ENCODE measurements at places on chromosomes 1 and 21.
A peak's percentile ranks its signal among the peaks of the same experiment; 100 is the strongest.

- DNase-seq = no peak
Observed at GRCh38 chr1:179879797-179880196, 2.2 kb upstream of the TOR1AIP2 start.

DNA sequence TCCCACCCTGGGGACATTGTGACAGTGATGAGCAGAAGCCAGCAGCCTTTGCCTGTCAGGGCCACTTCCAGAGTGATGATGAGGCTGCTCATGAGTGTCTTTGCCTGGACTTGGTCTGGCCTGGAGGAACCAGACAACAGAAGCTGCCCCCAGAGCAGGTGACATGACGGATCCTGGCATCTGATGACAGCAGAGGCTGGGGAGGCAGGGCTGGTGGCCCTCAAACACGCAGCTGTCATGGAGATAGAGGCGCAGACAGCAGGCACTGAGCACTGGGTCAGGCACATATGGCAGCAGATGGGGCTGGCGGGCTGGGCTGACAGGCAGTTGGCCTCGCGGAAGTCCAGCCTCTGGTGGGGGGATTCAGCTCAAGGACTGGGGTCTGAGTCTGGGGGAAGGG is 66.4 kb upstream of the STUM start:
- no peak for DNase-seq

DNA sequence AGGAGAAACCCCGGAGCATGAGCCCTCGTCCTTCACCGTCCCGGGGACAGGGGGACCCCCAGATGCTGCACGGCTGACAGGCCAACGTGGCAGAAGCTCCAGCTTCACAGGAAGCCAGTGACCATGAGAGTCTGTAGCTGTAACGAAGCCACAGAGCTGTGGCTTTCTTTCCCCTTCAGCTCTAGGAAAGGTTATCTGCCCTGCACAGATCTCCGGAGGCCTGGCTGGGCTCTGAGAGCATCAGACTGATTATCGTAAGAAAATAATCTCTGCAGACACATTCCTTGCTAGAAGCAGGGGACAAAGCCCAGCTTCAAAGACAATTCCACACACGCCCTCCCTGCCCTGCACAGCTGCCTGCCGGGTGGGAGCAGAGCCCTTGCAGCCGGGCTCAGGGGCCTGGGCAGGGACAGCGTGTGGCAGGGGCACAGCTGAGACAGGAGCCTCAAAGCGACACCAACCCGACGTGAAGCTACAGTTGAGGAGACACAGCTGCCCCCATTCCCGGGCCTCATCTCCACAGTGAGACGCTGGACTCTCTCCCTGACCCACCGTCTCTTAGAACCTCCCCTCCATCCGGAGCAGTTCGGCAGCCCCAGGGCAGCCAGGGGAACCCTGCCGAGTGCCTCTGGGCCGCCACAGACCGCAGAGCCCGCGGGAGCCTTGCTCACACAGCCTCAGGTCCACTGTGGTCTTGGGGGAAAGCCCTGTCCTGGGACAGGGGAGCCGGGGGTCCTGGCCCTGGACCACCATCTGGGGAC is 30.6 kb downstream of the POFUT2 start:
- DNase-seq = no peak

GRCh38 chr21:46145840-46146691 is 9.3 kb downstream of the FTCD start:
- DNase-seq = no peak

DNA sequence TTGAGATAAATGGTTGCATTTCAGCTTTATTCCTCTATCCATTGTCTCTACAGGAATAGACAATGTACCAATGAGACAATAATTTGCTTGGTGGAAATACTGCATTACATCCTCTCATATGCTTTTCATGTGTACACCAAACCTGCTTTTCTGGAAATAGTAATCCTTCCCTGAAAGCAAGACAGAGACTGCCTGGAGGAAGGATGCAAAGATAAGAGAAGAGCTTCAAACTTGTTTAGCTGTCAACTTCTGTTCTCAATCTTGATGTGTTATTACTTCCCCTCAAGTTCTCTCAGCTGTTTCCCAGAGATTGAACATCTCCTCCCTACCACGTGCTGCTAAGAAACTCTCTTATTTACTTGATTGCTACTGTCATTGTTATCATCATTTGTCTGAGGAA is 1125.4 kb upstream of the TMPRSS15 start:
- DNase-seq = no peak

GRCh38 chr1:109543283-109543987 is 3.8 kb downstream of the GPR61 start:
- DNase-seq = no peak

GRCh38 chr1:4937876-4938534 is 283.6 kb downstream of the AJAP1 start:
- DNase-seq = no peak

DNA sequence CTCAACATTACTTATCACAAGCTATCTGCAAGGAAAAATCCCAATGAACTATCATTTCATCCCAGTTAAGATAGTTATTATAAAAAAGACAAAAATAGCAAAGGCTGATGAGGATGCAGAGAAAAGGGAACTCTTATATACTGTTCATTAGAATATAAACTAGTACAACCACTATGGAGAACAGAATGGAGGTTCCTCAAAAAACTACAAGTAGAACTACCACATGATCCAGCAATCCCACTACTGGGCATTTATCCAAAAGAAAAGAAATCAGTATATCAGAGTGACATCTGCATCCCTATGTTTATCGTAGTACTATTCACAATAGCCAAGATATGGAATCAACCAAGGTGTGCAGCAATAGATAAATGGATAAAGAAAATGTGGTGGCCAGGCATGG is 4.9 kb upstream of the C1orf185 start:
- DNase-seq = no peak

DNA sequence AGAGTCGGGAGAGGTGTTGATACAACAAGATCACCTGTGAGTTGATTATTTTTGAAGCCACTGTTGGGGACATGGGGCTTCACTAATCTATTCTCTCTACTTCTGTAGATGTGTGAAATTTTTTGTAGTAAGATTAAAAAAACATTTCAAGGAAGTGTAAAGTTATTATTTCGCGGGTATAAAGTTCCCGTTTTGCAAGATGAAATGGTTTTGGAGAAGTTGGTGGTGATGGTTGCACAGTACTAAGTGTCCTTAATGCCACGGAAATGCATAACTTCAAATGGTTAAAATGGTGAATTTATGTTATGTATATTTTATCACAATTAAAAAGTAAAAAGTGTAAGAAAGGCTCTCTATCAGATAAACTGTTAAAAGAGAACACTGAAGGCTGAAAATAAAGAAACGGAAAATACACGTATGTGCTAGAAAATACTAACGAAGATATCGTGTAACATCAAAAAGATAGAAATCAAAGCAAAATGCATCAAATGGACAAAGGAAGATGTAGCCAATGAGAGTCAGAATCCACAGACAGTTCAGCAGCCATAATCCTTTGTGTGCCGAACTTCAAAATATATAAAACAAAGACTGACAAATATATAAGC is 2.9 kb upstream of the ITGB2 start:
- no peak for DNase-seq

DNA sequence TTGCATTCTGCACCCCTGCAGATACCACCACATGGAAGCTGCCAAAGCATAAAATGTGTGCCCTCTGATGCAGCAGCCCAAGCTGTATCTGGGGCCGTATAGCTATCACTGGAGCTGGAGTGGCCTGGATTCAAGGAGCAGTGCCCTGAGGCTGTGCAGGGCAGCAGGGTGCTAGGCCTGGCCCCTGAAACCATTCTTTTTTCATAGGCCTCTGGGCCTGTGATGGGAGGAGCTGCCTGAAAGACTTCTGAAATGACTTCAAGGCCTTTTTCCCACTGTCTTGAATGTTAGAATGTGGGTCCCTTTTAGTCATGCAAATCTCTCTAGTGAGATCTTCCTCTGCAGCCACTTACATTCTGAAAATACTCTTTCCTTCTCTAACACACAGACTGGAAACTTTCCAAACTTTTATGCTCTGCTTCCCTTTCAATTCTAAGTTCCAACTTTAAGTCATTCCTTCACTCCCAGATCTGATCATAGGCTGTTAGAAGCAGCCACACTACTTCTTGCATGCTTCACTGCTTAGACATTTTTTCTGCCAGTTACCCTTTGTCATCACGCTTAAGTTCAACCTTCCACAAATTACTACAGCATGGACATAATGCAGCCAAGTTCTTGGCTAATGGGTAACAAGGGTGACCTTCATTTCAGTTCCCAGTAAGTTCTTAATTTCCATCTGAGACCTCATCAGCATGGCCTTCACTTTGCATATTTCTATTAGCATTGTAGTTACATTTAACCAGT is 42.4 kb downstream of the DRAM2 start:
- DNase-seq = no peak

DNA sequence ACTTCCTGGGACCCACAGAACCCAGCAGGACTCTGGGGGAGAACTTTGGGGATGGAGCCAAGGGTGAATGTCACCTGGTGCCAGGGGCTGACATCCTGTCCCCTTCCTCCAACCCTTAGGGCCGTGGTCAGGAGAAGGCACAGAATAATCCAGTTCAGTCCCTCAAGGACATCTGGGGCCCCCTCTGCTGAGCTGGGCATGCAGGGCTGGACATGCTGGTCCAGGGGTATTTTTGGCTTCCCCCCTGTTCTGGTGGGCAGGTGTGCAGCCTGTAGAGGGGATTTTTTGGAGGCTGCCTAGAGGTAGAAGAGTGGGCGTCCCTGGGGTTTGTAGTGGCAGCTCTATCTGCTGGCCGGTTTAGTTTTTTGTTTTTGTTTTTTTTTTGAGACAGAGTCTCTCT is 3.4 kb upstream of the CROCC start:
- DNase-seq = no peak

- peak; percentile 38 for DNase-seq
Observed at GRCh38 chr1:184755226-184756065, 788 bp upstream of the EDEM3 start.

- no peak for DNase-seq
Observed at GRCh38 chr21:18985584-18985983, 582.0 kb upstream of the TMPRSS15 start.

- peak; percentile 39 for DNase-seq
Observed at GRCh38 chr1:203286161-203286984, 18.9 kb upstream of the BTG2 start.

DNA sequence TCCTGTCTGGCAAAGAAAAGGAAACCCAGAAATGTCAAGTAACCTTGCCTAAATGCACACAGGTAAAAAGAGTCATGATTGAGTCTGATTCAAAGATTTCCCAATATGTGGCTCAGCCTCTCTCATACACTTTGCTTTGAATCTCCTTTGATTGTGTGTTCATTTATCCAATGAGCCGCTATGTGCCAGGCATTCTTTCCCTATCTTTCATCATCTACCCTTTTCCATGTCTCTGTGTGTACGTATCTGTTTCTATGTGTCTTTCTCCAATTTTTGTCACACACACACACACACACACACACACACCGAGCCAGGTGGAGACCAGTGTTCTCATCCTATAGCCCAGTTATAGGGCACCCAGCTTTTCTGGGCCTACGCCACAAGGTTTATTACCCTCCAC is 35.7 kb upstream of the BCL9 start:
- no peak for DNase-seq

- DNase-seq = peak; percentile 34
Observed at GRCh38 chr1:23748016-23748415, 4.7 kb downstream of the ELOA start.

DNA sequence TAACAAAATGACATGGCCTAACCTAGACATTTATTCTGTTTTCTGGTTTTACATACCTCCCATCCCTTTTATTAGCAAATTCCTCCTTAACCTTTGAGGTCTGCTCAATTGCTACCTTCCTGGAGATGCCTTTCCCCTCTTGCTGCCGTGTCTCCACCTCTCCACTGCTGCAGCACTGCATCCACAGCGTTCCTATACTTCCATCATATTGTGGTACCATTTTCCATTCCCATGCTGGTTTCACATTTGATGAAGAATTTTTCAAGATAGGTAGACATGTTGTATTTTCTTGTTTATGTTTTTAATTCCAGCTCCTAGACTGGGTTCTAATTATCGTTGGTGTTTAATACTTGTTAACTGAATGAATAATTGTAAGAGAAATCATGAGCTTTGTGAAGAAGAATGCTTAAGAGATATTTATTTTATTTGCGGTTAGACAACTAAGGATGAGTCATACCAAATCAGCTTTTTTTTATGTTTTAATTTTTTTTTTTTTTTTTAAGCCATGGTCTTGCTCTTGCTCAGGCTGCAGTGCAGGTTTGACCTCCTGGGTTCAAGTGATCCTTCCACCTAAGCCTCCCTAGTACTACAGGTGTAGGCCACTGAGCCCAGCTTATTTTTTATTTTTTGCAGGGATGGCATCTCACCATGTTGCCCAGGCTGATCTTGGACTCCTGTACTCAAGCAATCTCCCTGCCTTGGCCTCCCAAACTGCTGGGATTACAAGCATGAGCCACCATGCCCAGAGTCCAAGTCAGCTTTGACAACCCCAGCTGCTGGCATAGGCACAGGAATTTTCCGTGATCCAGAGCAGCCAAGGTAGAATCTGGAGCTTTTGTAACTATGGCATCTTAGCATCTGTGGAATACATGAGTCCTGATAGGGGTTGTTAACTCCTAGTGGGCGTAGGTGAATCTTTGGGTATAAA is 44.0 kb downstream of the ATP6V1G3 start:
- DNase-seq = peak; percentile 72

Measured in cardiac fibroblast (primary cell).